ENCODE measurements at places on chromosomes 4 and X.

DNA sequence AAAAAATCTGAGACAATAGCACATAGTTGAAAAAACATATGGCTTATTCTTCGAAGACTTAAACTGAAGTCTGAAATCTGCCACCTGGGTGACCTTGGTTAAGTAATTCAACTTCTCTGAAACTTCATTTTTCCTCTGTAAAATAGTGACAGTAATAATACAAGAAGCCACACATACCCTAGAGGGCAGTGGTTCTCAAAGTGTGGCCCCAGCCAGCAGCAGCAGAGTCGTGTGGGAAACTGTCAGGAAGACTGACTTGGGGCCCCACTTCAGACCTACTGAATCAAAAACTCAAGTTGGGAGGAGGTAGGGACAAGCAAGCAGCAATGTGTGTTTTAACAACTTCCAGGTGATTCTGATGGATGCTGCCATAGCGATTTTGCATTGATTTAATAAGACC, 249.9 kb downstream of the HNRNPD start:
- peak; percentile 4 for DNase-seq

GRCh38 chr4:17029432-17029831, 131.0 kb upstream of the LDB2 start:
- DNase-seq: no peak

DNA sequence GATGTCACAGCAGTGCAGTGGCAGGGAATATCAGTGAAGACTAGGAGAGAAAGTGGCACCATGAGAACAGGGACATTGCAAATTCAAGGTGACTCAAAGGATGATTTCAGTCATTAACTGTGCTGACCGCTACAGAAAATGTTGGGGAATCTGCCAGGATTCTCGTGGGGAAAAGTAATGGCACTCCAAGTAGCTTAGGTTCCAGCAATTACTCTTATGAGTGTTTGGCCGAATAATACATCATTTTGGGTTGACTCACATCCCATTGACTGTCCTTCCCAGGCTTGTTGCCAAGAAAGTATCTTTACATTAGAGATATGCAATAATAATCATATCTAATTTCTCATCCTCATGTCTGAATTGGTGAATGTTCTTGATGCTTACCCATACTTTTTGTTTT, 1411.1 kb upstream of the PCDH7 start:
- DNase-seq: no peak

DNA sequence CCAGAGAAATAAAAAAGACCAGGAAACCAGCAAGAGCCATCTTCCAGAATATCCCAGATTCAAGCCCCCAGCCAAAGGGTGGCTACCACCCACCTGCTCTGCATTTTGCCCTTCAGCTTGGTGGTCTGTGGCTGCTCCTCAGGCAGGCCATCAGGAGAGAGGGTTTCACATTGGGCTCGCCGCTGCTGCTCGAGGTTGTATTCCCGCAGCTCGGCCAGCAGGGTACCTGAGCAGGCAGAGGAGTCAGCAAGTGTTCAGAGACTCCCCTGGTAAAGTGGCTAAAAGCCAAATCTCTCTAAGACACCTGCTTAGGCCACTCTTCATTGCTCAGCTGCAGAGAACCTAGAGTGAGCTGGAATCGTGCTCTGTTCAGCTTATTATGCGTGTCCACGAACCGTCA, 110.8 kb upstream of the HSD17B10 start:
- DNase-seq: no peak

DNA sequence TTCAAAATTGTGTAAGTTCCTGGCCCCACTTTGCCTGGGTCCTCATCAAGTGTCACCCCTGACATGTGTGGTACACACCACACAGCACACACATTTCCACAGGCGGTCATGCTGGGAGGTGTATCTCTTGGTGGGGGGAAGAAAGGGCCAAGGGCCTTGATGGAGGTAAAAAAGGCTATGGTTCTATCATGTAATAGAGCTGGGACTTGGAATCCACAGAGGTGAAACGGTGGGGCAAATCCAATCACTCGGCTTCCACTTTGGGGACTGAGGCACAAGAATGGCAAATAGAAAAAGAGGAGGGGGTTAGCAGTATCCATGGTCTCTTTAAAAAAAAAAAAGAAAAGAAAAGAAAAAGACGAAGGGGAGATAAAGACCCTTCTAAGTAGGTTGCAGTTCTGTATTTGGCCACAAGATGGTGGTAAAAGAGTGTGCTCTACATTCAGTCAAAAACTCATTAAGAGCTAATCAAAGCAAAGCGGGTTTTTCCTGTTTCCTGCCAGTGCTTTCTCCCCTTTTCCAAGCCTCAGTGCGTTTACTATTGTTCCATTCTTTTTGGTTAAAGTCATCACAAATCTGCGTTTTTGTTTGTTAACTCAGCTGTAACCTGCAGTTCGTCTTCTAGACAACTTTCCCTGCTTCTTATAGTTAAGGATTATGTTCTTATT, 37.0 kb upstream of the ATP6AP2 start:
- no peak for DNase-seq

GRCh38 chrX:135421537-135421931, 210 bp upstream of the SMIM10L2A start:
- DNase-seq: peak; percentile 81

Data from activated CD4-positive, alpha-beta T cell treated with anti-CD3 and anti-CD28 coated beads, Interleukin-2, amount 50 U/mL, for 1 hour (primary cell).